ENCODE measurements at places on chromosomes 7 and 10. TPM values are rescaled to one million over a fixed set of nuclear protein-coding genes. Genes with fewer than 3 reads are reported as not detected.

GRCh38 chr7:30165590-30165989, 30.8 kb downstream of the MTURN start:
- DNase-seq = no peak

DNA sequence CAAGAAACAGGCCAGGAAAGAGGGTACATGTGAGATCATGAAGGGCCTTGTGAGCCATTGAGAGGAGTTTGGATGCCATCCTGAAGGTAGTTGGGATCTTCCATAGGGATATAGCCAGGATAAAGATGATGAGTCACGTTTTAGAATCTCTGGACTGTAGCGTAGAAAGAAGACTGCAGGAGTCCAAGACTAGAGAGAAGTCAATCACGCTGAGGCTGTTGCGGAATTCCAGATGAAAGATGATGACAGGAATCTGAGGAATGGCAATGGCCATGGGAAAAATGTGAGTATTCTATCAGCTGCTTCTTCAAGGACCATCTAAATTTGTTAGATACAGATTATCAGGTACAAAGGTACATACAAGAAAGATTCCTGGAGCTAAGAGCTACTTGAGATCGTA, 711.3 kb downstream of the GRM8 start:
- DNase-seq = no peak

DNA sequence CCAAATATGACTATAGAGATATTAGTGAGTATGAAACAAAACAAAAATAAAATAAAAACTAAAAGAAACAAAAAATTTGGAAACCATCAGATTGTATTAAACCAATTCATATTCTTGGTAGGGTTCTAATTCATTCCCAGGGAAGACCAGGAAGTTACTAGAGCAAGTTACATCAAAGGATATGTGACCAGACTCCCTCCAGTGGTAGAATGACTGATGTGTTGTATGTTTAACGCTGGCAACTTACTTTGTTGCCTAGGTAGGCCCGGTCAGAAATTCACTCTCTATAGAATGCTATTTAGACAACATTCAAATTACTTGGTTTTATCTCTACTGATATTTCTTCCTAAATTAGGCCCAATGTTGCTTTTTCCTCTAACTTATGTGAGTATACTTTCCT, 5.2 kb downstream of the PHYHIPL start:
- no peak for DNase-seq

DNA sequence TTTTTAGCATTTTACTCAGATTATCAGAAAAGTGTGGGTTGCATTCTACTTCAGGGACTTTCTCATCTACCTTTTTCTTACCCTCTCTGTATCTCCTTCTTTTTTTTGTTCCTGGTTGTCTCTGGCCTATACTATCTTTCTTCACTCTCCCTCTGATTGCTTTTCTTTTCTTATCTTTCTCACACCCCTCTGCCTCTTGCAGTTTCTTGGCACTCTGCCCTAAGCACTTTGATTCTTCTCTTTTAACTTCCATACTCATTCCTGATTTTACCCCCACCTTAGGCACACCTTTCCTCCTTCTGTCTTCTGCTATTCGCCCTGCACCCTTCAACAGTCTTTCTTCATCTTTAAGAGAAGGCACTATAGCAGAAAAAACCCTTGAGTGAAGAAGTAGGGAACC, 92.8 kb upstream of the HPS1 start:
- DNase-seq = no peak

GSDME gene
- total RNA-seq = 5.6 TPM

TYW1B gene
- 2.5 TPM for total RNA-seq

Data from left ventricle myocardium inferior (tissue), 1 donor.